ENCODE measurements at places on chromosomes 12 and 14. TPM values are rescaled to one million over a fixed set of nuclear protein-coding genes. Genes with fewer than 3 reads are reported as not detected.

SDR9C7 gene
- 0.14 TPM for total RNA-seq

GRCh38 chr12:83388551-83388950 lies 701.8 kb downstream of the TMTC2 start:
- no peak for DNase-seq

GRCh38 chr14:95397325-95397724 lies 77.6 kb upstream of the CLMN start:
- DNase-seq = no peak

DNA sequence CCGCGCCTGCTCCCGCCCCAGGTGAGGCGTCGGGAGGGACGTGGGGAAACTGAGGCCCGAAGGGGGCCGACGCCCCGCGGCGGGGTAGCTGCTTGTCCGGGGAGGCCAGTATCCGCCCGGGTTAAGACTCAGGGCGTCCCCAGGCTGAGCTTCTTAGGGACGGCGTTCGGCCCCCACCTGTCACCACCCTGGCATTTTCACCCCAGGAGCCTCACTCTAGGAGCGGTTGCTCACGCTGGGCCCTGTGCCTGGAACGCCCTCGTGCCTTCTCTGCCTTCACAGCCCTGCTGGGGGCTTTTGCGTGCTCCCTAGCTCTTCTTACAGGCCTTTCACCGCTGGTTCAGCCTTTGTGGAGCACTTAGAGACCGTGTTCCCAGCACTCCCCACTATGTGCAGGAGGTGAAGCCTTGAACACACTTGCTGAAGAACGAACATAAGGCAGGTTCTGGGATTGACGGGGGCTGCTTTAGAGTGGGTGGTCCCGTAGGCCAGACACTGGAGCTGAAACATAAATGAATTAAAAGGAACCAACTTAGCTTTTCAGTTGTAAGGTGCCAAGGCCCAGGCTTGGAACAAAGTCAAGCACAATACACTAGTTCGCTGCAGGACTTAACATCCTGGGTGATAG lies 601 bp downstream of the ZNF839 start:
- peak; percentile 38 for DNase-seq

DNA sequence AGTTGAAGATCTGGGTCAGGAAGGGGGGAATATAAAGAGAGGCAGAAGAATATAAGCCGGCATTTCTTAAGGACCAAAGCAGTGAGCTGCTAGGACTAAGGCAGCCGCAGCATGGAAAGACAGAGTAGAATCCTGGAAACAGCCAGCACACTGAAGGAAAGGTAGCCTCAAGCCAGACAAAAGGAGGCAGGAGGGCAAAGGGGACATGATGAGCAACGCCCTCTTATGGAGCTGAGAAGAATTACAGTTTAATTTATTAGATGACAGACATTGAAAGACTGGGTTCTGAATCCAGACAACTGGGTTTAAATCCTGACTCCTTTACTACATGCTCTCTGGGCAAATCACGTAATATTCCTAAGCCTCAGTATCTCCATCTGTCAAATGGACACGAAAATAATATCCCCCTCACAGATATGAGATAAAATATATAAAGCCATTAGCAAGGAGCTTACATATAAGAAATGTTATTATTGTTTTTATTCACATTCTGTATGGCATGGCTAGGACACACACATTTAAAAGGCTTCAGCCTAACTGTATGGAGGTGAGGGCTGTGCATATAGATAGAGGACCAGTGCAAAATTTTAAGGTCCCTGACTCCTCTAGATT lies 8.1 kb upstream of the PCED1B start:
- no peak for DNase-seq

GRCh38 chr12:101634724-101635123 lies 40.0 kb downstream of the MYBPC1 start:
- DNase-seq = no peak

- DNase-seq = no peak
Observed at GRCh38 chr12:69275471-69275891, 36.1 kb downstream of the CPSF6 start.

All from activated T-cell treated with anti-CD3 and anti-CD28 coated beads, Interleukin-2, amount 50 U/mL, for 72 hours (primary cell).